ENCODE measurements at places on chromosomes 13 and 19.
A peak's percentile ranks its signal among the peaks of the same experiment; 100 is the strongest.

- no peak for DNase-seq
These were observed 853 bp upstream of the CACNA1A start for GRCh38 chr19:13507053-13507611.

DNA sequence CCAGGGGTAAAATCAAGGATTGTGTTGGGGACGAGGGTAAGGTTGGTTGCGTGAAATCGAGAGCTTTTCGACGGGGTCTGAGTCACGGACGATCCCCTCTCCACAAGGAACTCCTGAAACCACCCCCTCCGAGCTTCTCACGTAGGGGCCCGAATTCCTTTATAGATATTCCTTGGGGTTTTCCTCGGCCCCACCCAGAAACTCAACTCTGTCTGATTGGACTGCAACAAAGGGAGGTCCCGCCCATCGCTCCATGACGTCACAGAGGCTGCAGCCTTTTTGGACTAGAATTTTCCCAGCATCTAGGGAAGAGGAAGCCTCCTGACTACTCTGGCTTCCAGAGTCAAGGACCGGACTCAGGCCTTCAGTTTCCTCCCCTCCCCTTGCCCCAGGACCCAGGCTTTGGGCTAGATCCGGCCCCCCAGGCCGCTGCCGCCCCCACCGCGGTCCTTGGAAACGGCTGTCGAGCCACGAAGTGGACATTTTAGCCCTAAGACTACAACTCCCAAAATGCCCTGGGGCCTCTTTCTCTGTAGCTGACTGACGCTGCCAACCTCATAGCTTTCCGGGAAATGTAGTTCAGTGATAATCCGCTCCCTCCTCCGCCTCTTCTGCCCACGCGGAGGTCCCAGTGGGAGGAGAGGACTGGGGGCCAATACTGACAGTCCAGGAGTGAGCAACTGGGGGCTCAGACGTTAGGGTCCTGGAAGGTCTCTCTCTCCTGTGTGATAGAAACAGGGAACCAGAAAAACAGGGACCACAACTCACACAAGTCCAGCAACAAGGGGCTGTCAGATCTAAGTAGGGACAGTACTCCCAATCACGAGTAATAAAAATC lies at the start of gene IZUMO1:
TSS of gene IZUMO1 (minus strand) at position 172 of the 838 bp plus-strand sequence. CDS start 1,050 bp downstream, outside the sequence.
- DNase-seq = no peak

- DNase-seq = no peak
These were observed 1394.8 kb upstream of the SLC10A2 start for GRCh38 chr13:104461049-104461448.

GRCh38 chr13:20073775-20074174 lies 87.1 kb downstream of the GJA3 start:
- DNase-seq = no peak

GRCh38 chr19:52297601-52298364 lies 814 bp downstream of the ZNF480 start:
- no peak for DNase-seq

GRCh38 chr13:110875241-110875640 lies 39.6 kb downstream of the ANKRD10 start:
- DNase-seq = no peak

GRCh38 chr13:100197591-100198365 lies 108.9 kb downstream of the PCCA start:
- no peak for DNase-seq

- no peak for DNase-seq
These were observed 19.7 kb downstream of the VWA8 start for GRCh38 chr13:41941174-41941573.

DNA sequence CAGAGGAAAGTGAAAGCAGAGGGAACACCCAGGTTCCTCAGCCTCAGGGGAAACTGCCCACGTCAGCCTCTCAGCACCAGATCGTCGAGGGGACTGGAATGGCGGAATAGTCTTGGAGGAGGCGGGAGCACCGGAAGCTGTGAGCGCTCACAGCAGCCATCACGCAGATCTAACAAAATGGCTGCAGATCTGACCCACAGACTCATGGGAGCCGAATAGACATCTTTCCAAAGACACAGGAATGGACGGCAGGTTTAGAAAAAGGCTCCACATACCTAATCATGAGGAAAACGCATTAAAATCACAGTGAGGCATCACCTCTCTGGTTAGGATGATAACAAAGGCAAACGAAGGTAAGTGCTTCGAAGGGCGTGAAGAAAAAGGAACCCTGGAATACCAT lies 11.8 kb upstream of the LILRA2 start:
- DNase-seq = no peak

- DNase-seq = peak; percentile 19
These were observed 10.1 kb downstream of the AP2S1 start for GRCh38 chr19:46840498-46840942.

- DNase-seq = no peak
These were observed 14.8 kb downstream of the DOCK9 start for GRCh38 chr13:98962901-98963590.

- DNase-seq = no peak
These were observed 2.2 kb downstream of the PDE4C start for GRCh38 chr19:18223860-18224524.

DNA sequence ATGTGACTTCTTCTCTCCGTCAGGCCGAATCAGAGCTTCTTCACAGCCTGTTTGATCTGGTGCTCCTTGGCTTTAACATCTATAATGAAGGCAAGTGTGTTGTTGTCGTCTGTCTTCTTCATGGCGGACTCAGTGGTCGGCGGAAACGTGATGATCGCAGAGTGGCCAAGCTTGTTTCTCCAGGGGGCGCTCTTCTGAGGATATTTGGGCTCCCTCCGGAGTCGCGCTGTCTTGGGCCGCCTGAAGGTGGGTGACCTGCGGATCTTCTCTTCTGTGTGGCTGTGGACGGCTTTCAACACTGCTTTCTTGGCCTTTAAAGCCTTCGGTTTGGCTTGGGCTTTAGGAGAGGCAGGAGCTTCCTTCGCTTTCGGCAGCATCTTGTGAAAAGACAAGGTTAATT lies 9.8 kb downstream of the TPRX1 start:
- no peak for DNase-seq

DNA sequence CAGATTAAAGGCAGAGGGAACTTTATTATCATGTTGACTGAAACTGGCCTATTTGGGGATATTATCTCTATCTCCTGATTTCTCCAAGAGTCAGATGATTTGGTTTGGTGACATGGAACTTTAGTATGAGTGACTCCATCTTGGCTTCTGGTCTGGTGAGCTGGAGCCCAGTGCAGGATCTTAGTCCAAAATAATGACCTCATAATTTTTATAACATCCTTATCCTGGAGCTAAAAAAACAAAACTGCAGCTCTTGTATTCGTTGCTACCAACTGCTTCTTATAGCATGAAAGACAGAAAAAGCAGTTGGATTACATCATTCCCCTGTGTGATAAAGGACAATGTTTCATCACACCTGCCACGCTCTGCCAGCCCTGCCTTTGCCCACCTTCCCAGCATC lies 39.3 kb upstream of the RNF17 start:
- DNase-seq = no peak
